ENCODE measurements at places on chromosomes 3 and 15.

DNA sequence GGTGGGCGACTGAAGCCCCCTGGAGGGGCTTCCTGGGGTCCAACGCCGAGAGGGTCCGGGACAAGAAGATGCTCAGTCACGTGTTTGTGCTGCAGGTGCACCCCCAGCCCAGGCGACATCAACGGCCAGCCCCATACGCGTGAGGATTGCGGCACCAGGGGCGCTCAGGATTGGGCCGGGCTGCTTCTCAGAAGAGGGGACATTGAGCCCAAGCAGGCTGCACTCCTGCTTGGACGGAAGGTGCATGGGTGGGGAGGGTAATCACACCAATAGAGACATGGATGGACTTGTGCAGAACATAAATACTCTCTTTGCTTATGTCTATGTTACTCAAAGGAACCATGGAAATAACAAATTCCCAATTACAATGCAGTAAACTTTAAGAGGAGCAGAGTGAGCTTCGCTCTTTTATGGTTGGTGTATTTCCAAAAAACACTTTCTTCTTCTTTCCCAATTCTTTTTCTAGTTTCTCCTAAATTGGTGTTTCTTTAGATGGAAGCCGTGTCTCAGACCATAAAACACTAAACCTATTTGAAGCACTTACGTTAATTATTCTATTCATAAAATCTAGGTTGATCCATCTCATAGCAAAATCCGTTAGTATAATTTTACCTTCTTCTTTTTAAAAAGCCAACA lies 182.7 kb downstream of the GOLGA6L6 start:
- DNase-seq: no peak

GRCh38 chr3:70120357-70120966 lies 120.9 kb downstream of the SAMMSON start:
- DNase-seq: peak; percentile 63

DNA sequence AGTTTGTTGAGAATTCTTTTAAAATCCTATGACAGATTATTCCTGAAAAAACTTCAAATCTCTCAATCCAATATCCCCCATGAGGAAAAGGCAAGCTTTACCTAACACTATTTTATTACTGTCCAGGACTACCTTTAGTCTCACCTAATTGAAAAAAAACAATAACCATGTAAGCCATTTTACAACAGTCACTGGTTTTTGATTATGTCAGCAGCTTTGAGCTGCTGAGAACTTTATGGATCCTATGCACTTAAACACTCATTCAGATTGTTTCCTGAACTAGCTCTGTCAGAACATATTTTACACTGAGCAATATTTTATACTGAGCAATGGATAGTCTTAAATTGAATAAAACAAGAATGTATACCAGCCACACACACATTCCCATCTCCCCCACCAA lies 79.9 kb downstream of the ZBBX start:
- DNase-seq: no peak

GRCh38 chr3:12369598-12369997 lies 80.7 kb downstream of the PPARG start:
- no peak for DNase-seq
